Muscle of back (tissue), 13 donors: ENCODE measurements at places on chromosomes 11 and 22. TPM values are rescaled to one million over a fixed set of nuclear protein-coding genes. Genes with fewer than 3 reads are reported as not detected.

The PIK3C2A gene
- 19.9 TPM for polyA plus RNA-seq

The PRR5 gene
- 29.3 TPM for polyA plus RNA-seq

The ACO2 gene
- polyA plus RNA-seq = 103 TPM

The BEST1 gene
- polyA plus RNA-seq = 3.6 TPM

The SLC22A8 gene
- polyA plus RNA-seq = not detected

The BIK gene
- polyA plus RNA-seq = not detected

- DNase-seq = no peak
Observed at GRCh38 chr22:49633010-49633324, 194.7 kb downstream of the BRD1 start.

- no peak for DNase-seq
Observed at GRCh38 chr11:84021291-84021690, 735.1 kb upstream of the CCDC90B start.

DNA sequence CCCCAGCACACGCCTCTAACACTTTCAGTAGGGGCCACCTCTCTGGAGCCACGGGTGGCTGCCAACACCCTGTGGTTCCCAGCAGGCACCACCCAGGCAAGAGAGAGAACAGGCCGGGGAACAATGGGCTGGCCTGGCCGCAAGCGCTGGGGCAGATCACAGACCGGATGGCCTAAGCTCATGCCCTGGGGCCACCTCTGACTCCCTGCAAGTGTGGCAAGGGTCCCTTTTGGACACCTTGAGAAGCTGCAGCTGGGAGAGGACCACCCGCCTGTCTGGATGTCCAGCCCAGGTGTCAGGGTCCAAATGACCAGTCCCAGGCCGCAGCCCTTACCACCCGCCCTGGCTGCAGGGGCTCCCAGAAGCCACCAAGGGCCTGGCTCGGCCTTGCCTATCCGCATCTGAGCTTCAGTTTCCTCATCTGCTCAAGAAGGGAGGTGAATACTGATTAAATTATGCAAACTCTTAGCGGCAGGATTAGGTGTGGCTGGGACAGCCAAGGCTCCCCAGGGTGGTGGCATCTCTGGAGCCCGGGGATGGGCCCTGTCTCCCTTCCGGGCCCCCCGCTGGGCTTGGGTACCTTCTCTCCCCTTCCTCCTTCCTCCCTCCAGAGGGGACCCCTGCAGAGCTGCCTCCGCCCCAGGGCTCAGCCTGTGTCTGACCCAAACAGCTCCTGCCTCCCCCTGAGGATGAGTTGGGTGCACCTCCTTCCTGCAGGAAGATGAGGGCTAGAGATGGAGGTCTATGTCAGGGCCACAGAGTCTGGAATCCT is 785 bp upstream of the SUSD2 start:
- no peak for DNase-seq

- DNase-seq = no peak
Observed at GRCh38 chr11:19827399-19828135, 114.9 kb downstream of the NAV2 start.

DNA sequence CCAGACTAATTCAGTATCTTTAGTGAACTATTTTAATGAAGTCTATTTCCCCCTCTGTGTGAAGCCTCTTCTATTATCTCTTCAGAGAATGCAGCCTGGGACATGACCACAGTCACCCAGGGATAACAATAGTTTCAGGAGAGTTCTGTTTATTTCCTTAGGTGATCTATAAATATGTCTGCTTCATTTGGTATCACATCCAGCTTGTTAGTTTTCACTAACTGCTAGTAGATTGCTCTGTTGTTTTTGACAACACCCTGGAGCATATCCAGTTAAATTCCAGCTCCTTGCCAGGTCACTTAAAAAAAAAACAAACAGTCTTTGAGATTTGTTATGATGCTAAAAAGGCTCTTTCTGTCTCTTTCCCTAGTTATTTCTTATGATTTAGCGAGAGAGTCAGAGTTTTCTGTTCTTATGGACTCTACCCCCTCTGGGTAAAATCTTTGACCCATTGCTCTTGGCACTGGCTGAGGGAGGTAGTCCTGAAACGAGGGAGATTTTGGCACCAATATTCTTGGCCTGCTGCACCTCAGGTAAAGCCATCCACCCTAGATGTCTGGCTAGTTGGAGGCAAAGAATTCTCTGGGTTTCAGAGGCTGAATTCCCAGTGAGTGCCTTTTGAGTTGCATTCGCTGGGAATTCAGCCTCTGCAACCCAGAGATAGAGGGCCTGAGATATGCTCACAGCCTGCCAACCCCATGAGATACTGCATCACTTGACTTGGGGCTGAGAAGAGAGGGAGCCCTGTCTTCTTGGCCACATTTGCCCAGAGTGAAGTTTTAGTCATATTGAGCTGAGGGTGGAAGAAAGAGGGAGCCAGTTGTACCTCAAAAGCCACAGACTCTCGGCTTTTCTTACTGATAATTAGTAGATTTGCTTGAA is 159.1 kb downstream of the PGR start:
- DNase-seq = no peak

DNA sequence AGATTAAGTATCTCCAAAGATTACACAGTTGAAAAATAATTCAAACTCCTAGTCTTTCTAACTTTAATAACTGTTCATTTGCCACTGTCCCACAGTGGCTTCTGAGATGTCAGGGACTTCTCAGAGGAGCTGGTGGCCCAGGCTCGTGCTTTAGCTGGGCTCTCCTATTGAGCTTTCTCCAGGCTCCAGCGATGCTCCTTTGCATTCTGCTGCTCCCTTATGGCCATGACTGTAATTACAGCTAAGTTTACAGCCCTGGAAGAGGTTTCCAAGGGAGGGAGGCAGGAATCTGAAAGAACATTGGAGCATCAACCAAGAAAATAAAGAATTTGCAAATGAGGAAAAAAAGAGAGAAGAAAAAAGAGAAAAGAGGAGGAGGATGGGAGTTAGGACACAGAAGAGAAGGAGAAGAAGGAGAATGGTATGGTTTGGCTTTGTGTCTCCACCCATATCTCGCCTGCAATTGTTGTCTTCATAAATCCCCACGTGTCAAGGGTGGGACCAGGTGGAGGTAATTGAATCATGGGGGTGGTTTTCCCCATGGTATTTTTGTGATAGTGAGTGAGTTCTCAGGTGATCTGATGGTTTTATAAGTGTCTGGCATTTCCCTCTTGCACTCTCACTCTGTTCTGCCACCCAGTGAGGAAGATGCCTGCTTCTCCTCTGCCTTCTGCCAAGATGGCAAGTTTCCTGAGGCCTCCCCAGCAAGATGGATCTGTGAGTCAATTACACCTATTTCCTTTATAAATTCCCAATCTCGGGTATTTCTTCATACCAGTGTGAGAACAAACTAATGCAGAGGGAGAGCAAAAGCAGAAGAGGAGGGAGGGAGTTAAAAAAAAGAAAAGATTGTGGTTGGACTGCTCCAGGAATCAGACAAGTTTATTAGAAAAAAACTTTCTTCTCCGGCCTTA is 857.0 kb downstream of the KCNA4 start:
- peak; percentile 23 for DNase-seq

DNA sequence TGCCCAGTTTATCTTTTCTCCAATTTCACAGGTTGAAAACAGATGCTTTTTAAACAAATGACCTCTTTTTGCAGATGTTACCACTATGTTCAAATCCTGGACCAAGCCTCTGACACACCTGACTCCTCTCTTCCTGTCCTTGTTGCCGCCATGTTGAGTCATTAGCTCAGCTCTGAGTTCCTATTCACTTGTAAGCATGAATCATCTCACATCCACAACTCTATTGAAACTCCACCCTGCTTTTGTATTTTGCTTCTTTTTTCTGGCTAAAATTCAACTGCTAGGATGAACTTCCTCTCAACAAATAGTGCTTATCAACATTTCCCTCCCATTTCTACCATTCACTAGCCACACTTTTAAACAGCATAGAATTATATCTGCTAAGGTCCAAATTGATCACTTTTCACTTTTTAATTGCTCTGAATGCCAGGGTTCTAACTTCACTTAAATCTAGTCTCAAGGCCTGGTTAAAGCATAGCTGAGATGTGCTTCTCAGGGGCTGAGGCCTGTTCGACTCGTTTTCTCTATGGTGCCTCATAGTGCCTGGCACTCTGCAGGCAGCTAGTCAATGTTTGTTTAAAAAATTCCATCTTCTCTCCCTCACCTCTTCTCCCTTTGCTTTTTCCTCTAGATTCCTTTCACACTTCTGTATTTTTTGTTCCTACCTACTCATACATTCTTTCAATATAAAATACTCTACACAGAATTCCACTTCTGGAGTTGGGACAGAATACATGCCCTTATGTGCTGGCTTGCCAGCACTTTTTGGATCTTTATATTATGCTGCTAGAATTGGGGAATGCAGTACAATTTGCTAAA is 3.9 kb downstream of the JOSD1 start:
- peak; percentile 38 for DNase-seq

GRCh38 chr22:36461665-36462649 is 19.5 kb downstream of the TXN2 start:
- DNase-seq = no peak

GRCh38 chr11:47861728-47862127 is 13.6 kb upstream of the NUP160 start:
- DNase-seq = no peak

- DNase-seq = no peak
Observed at GRCh38 chr11:76772783-76773106, 10.4 kb upstream of the TSKU start.

- DNase-seq = no peak
Observed at GRCh38 chr11:71293961-71294782, 41.8 kb upstream of the SHANK2 start.

DNA sequence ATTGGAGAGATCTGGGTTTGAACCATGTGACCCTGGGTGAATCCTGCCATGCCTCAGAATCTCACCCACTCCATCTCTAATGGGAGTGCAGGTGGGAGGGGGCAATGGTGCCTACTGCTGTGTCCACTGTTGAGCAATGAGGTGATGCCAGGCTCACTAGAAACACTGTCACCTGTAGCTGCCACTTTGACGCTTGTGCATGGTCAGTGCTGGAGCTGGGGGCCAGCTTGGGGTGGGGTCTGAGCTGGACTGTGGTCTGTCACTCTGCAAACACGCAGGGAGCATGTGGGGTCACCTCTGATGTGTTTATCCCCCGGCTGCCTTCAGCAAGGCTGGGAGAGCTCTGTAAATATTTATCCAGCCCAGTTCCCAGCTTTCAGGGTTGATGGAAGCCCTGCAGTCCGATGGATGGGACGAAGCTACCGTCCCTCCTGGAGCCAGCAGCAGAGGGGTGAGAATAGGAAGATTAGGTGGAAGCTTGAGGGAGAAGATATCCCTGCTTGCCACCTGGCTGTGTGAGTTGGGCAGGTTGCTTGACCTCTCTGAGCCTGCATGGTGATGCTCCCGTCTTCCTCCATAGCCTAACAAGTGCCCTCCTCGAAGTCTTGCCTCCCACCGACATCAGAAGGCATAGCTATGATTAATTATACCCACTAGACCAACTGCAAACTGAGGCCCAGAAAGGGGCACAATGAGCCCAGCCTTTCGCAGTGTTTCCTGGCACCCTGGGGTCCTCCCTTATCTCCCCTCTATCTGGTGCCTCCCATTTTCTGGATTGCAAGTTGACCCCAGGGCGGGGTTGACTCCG is 1.7 kb downstream of the MMP11 start:
- DNase-seq = no peak

GRCh38 chr22:48881326-48881980 is 946.2 kb downstream of the BRD1 start:
- no peak for DNase-seq

DNA sequence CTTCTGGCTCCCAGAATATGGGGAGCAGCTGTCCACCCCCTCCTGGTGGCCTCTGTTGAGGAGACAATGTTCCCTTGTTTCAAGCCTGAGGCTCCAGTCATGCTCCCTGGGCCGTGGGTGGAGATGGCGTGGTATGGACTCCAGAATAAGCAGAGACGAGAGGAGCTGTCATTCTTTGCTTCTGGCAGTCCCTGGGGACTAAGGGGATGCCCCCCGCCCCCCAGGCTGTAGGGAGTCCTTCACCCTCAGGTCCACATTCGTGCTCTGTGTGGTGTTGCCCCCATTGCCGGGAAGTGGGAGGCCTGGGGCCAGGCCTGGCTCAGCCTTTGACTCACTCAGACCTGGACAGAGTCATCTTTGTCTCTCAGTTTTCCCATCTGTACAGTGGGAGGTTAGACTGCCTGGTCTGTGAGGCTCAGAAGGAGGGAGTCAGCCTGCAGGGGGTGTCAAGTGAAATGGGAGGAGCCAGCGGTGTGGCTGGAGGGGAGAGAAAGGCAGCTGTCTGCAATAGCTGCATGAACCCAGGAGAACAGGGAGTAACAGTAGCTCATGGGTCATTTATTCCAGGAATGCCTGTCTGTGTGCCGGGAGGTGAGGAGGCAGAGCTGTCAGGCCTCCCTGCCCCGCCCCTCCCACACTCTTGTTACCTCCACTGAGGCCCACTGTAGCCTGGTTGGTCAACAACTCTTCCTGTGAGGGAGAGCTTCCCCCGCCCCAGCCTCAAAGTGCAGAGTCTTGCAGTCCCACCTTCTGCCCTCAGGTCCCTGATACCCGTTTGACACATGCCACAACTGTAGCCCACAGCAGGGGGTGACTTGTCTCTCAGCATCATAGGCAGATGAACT is 6.3 kb downstream of the ARHGEF17 start:
- peak; percentile 57 for DNase-seq

DNA sequence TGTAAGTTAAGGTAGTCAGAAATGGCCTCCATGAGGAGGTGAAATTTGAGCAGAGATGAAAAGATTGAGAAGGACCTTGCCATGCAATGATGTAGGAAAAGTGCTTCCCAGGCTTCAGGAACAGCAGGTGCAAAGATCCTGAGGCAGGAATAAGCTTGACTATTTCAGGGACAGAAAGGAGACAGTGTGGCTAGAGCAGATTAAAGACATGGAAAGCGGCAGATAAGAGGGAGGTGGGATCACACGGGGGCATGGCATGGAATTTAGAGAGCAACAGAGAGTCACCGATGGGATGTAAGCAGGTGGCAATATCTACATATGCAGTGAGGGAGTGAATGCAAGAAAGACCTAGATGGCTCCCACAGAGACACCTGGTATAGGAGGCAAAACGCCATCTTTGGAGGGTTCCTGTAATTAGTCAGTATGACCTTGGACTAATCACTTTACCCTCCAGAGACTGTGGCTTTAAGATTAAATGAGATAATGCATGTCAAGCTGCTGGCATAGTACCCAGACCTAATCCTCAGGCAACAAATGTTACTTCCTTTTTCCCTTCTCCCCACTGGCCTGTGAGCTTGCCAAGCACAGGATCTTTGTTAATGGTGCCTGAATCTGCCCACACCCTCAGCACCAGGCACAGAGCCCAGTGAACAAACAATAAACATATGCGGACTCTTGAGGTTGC is 24.6 kb upstream of the ACER3 start:
- peak; percentile 21 for DNase-seq

- no peak for DNase-seq
Observed at GRCh38 chr22:30469165-30469564, 2.7 kb downstream of the SEC14L3 start.

DNA sequence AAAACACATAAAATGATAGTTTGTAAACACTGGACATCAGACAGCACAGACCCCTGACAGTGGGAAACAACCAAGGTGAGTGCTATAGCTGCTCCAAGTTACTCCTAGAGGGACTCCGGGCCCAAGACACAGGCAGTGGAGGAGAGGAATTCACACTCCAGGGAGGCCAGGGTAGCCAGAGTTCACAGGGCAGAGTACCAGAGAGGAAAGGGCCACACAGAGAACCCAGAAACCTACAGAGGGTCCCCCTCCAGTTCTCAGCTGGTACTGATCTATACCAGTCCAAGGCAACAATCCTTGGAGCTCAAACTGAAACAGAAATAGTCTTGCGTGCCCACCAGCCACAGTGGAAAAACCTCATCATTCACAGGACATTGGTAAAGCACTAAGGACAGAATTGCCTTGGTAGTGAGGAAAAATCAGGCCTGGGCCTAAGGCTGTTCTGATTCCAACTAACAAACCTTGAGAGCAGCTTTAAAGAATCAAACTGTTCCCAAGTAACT is 7.6 kb downstream of the VPS37C start:
- no peak for DNase-seq

- no peak for DNase-seq
Observed at GRCh38 chr22:43515902-43516301, 104.1 kb downstream of the MPPED1 start.
